ENCODE measurements at places on chromosomes 12 and 14.

- DNase-seq = no peak
Observed at GRCh38 chr14:77062261-77062660, 33.8 kb upstream of the IRF2BPL start.

DNA sequence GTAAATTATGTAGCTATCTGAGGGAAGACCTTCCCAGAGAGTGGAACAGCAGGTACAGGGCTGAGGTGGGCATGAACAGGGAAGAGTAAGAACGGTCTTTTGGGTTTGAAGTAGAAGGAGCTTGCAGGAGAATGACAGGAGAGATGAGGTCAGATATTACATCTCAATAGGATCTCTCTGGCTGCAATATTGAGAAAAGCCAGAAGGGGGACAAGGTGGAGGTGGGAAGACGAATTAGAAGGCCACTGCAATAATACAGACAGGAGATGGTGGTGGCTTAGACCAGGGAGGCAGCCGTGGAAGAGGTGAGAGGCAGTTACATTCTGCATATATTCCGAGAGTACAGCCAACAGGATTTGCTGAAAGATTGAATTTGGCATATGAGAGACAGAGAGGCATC, 310.2 kb downstream of the APAF1 start:
- no peak for DNase-seq

- DNase-seq = no peak
Observed at GRCh38 chr12:69189378-69189978, 49.9 kb upstream of the CPSF6 start.

GRCh38 chr14:79825046-79825521, 386.2 kb downstream of the DIO2 start:
- DNase-seq = no peak

Measured in myocyte (in vitro differentiated cells).